ENCODE measurements at places on chromosomes 6 and 20.

DNA sequence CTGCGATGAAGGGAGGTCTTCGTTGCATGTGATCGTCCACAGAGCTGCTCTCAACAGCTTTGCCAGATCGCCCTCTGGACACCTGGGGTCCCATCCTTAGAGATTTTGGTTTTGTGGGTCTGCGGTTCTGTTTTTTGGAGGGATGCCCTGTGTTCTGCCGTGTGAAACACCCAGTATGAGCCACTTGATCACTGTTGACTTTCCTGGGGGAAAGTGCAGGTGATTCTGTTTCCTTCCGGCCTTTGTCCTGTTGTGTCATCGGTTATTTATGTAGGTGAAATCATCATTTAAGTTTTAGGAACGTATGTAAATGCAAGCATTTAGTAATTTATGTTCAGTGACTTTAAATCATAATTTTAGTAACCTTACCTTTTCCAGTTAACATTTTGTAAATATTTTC is 56.4 kb upstream of the SLC22A1 start:
- no peak for DNase-seq

GRCh38 chr6:68637782-68638181 is 2.7 kb downstream of the ADGRB3 start:
- no peak for DNase-seq

DNA sequence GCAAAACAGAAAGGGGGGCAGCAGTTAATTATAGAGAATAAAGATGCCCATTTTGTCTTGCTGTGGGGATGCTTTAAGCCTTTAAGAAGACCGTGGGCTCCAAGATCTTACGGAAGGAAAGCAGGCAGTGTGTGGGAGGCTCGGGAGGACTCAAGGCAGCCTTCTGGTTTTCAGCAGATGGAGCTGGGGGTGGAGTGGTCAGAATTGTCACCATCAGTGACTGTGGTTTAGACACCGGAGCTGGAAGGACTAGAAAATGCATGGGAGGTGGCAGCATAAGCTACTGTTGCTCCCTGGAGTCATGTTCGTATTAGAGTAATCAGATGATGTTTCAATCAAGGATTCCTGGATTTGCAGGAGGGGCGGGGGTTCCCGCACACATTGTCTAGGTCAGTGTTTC is 3.7 kb downstream of the PHACTR1 start:
- DNase-seq: no peak

GRCh38 chr6:8066108-8066507 is 1.9 kb upstream of the BLOC1S5 start:
- DNase-seq: no peak

DNA sequence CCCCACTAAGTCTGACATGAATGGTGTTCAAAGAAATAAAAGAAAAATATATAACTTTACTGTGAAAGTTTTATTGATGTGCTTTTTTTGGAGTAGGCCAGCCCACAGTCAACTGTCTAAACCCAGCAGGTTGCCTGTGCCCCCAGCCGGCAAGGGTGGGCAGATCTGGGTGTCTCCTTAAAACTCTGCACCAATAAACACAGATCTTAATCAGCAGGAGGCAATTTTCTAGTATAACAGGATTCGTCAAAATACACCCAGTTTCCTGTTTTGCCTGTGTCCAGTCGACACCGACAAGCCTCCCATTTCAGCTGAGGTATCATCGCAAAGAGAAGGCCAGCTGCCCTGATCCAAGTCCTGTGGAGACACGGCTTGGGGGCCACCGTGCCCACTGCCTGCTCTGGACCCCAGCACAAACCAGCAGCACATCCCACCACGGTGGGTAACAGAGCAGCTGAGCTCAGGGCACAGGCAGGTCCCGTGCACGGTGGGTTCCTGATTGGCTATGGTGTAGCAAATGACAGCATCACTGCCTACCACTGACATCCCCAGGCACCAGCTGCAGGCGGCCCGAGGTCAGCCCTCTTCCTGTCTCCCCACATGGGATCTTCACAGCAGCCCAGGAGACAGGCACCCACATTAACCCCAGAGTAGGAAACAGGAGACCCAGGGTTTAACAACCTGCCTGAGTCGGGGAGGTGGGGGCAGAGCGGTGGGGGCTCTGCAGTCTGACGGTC is 15.7 kb downstream of the BMP7 start:
- peak; percentile 77 for DNase-seq

- no peak for DNase-seq
These were observed 17.4 kb upstream of the LSM14B start for GRCh38 chr20:62104791-62105345.

- DNase-seq: no peak
These were observed 461.9 kb downstream of the KIF16B start for GRCh38 chr20:16111172-16111832.

DNA sequence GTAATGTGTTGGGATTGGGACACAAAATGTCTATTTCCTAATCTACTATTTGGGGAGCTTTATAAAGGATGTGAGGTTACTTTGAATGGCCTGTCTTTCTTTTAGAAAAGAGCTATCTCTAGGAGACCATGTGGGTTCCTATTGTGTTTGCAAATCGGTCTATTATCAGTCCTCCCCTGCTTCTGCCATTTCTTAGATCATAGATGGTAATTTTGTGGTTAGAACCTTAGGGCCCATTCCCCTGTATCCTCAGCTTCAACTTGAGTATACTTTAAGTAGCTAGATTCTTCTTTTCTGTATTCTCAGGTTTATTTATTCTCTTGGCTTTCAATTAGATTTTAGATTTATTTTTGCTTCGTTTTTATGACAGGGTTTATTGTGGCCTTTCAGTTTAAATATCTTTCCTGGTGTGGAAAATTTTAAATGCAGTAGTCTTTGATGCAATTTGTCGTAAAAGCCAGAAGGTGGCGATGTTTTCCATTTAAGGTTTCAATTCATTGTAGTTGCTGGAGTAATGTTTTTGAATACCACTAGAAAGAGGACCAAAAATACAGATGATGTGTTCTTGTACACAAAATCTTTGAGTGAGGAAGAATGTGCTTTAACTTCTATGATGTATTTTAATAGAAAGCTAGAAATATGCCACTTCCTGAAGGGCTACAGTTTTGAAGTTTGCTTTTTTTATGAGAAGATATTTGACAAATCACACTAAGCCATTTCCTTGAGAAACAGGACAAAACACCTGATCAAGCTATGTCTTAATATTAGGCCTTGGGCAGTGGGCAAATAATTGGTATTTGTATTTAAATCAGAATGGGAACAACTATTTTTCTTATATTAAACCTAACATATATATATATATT is 20.3 kb downstream of the TBPL1 start:
- DNase-seq: peak; percentile 25

- no peak for DNase-seq
These were observed 79.8 kb downstream of the DOK5 start for GRCh38 chr20:54555150-54555549.

DNA sequence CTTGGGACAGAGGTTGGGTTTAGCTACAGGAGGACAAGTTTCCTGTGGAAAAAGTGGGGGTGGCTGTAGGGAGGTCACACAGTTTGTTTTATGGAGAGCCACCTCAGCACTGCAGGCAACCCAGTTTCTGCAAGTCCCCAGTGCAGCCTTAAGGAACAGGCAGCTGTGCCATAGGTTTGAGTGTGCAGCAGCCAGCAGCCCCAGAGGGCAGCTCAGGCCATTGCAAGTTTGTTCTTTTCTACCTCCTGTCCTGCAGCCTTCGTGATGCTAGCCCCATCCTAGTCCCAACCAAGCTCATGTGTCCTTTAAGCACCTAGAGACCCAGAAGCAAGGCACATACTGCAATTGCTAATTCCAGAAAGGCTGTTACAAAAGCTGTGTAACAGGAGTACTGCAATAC is 58.8 kb downstream of the ZBTB9 start:
- DNase-seq: no peak

DNA sequence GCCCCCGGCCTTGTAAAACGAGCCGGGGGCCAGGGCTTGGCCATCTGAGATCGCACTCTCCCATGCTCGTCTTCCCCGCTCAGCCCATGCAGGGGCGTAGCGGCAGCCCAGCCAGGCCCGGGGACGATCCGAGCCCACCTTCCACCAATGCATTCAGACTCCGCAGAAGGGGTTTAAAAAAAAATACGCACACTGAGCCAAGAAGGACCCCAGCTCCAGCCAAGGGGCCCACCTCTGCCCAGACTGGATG is 320 bp downstream of the GSTA4 start:
- DNase-seq: peak; percentile 57

DNA sequence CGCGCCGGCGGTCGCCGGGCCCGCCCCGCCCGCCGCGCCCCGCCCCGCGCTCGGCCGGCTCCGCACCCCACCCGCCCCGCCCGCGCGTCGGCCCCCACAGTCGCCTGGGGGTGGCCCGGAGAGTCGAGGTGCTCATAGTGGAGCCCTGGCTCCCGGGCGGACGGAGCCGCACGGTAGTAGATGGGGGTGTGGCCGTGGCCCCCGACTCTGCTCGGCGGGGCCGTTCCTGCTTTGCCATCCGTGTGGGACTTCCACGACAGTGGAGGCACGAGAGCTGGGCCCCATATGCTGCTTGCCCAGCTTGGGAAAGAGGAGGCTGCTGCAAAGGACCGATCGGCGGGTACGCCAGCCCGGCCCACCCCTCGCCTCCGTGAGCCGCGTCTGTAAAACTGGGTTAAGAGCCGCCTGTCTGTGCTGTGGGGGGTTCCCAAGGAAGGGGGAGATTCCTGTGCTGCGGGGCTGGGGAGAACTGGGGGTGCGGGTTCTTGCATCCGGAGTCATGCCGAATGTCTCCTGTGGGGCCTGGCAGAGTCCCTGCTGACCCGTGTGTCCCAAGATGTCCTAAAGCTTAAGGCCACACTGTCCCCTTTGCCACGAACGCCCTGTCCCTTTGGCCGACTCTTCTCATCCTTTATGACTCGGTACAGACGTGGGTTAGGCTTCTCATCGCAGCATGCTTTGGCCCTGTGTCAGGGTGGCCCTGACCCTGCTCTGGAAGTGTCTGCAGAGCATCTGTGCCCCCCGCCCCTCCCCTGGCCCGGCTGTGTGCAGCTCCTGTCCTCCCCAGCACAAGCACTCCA is at the start of gene OPRL1:
Gene OPRL1, plus strand, starts transcription at position 70 of the 800 bp plus-strand sequence. CDS start 12,639 bp downstream, outside the sequence.
- DNase-seq: no peak

DNA sequence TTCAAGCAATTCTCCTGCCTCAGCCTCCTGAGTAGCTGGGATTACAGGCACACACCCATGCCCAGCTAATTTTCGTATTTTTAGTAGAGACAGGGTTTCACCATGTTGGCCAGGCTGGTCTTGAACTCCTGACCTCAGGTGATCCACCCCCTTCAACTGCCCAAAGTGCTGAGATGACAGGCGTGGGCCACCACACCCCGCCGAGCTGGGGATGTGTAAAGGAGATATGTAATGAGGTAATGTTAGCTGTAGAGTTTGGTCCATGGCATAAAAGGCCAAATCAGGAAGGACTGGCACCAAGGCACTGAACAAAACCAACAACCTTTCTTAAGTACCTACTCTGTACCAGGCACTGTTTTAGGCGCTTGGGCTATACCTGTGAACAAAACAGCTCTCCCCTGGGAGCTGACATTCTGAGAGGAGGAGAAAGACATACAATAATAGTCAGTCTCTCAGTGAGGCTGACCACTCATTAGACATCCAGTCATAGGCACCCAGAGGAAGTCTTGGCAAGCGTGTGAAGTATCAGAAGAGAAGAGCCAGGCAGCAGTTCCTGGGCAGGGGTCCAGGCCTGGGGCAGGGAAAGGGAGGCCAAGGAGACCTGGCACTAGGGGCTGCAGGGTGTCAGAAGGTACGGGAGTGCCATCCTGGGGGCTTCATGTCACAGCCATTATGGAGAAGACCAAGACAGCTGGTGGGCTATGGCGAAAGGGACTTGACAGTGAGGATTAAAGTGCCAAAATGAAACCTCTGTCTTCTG is 164.8 kb upstream of the DTNBP1 start:
- DNase-seq: no peak

GRCh38 chr20:39021748-39022147 is 59.6 kb downstream of the DHX35 start:
- no peak for DNase-seq

GRCh38 chr6:145225500-145225899 is 509.8 kb downstream of the EPM2A start:
- no peak for DNase-seq

DNA sequence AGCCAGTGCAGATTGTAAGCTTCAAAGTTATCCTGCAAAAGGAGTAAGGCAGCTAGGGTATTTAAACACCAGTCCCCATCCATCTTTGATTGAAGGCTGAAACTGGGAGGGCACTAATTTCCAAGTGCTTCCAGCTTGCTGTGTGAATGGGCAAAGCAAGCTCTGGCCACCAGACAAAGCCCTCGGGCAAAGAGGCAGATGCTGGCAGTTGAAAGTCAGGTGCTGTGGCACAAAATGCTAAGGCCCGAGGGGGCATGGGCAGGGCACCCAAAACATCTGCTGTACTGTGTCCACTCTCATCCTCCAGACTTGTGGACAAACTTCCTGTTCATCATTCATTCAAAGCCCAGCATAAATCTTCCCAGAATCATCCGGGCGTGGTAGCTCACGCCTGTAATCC is 62.9 kb downstream of the TRMT6 start:
- no peak for DNase-seq

- DNase-seq: peak; percentile 92
These were observed 289.6 kb downstream of the PREX1 start for GRCh38 chr20:48538058-48538825.

DNA sequence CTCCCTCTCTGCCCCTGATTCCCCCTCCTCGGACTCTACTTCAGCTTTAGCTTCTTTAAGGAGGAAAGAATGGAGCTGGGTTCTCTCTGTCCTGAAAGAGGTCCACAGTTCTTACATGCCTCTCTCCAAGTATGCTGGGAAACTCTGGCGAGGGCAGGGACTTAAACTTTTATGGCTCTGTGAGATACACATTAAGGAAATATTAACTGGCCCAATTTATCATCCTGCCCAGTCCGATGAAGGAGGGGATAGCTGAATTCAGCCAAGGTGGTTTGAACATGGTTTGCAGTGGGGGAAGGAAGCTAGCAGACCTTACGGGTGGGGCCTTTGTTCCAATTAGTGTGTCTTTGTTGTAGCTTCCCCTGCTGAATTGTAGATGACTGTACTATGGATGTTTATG is 121.7 kb downstream of the EYA4 start:
- DNase-seq: no peak

DNA sequence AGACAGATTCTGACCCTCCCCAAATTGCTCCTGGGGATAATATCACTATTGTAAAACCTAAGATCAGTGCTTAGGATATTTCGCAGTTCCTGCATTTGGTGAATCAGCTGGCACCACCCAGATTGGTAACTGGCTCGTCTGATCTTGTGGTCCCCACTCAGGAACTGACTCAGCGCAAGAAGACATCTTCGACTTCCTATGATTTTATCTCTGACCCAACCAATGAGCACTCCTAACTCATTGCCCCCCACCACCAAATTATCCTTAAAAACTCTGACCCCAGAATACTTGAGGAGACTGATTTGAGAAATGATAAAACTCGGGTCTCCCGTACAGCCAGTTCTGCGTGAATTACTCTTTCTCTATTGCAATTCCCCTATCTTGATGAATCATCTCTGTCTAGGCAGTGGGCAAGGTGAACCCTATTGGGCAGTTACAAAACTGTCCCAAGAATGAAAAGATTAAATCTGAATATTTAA is 55.7 kb upstream of the PRND start:
- DNase-seq: no peak

GRCh38 chr6:35736253-35736894 is 458 bp upstream of the ARMC12 start:
- peak; percentile 67 for DNase-seq

- no peak for DNase-seq
These were observed 326 bp downstream of the ZMYND8 start for GRCh38 chr20:47356220-47356525.

- DNase-seq: no peak
These were observed 1.1 kb upstream of the FOXQ1 start for GRCh38 chr6:1310628-1311399.
